ENCODE measurements at places on chromosomes 1 and 21. TPM values are rescaled to one million over a fixed set of nuclear protein-coding genes. Genes with fewer than 3 reads are reported as not detected.

Gene RXFP4
- not detected for polyA plus RNA-seq

Gene SPRR3
- 12.8 TPM for polyA plus RNA-seq

Gene ADGRL2
- polyA plus RNA-seq = 15.7 TPM

Gene TRIM63
- 0.40 TPM for polyA plus RNA-seq

Gene CHODL
- not detected for polyA plus RNA-seq

Data from stomach (tissue), 19 donors.